Left ventricle myocardium inferior (tissue), 1 donor: ENCODE measurements at places on chromosomes 7 and 10. TPM values are rescaled to one million over a fixed set of nuclear protein-coding genes. Genes with fewer than 3 reads are reported as not detected.

Gene PTPRN2
- 1.3 TPM for total RNA-seq

Gene ELFN1
- total RNA-seq = 10.5 TPM

Gene NANOS1
- total RNA-seq = 11.7 TPM

Gene GBF1
- 43.2 TPM for total RNA-seq

Gene CASP2
- 10.9 TPM for total RNA-seq

Gene HOXA3
- total RNA-seq = not detected

Gene TFR2
- 0.25 TPM for total RNA-seq

Gene MCM7
- 21.1 TPM for total RNA-seq

Gene GIMAP6
- total RNA-seq = 24.3 TPM

Gene IDI2
- 0.33 TPM for total RNA-seq

Gene IL6
- total RNA-seq = 0.69 TPM

Gene RHOBTB1
- 16.6 TPM for total RNA-seq

Gene GPR26
- not detected for total RNA-seq

Gene CRTAC1
- total RNA-seq = 2.3 TPM

- no peak for DNase-seq
Measured at GRCh38 chr7:76257973-76258372, 44.5 kb upstream of the HSPB1 start.

DNA sequence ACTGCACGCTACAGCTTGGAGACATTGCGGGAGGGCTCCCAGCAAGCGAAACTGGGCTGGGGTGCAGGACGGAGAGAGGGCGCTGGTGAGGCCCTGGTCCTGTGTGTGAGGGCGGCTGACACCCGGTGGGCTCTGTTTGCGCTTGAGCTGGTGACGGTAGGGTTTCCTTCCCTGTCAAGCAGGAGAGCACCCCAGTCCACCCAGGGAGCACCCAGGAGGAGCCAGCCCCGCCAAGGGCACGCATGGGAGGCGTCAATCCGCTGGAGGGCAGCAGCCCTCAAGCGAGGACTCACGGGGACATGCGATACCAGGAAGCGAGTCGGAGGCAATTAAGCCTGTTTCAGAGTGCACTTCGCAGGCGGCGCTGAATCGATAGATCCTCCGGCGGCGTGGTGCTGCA, 109.4 kb downstream of the MAD1L1 start:
- no peak for DNase-seq

- DNase-seq = peak; percentile 23
Measured at GRCh38 chr10:112950714-112951358, 789 bp downstream of the TCF7L2 start.

- DNase-seq = no peak
Measured at GRCh38 chr10:96482815-96483588, 30.7 kb downstream of the TLL2 start.

DNA sequence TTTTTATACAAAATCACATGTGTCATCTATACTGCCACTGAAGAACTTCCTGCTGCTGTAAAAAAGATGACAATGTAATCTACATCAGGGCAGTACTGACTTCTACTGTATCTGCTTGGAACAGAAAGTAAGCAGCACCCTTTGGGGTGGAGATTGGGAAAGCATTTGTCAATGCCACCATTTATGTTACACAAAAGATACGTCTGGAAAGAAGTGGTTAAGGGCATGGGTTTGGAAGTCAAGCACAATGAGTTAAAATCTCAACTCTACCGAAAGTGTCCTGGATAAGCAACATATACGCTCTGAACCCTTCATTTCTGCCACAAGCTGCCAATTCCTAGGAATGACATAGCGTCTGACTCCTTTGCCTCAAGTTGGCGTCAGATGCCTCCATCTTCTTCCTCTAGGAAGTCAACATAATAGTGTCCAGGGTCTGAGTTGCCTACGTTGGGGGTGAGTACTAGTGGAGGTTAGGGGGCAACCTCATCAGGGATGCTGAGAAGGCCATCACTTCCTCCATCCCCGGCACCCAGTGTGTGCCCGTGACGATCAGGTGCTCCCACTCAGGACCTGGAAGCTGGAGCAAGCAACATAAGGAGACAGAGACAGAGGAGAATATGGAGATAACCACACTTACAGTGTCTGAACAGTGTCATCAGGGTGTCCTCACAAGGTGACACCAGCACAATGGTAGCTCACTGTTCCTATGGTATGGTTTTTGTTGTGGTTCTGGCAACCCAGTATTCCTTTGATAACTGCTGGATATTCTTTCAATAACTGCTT, 58.3 kb downstream of the SGMS1 start:
- no peak for DNase-seq

- no peak for DNase-seq
Measured at GRCh38 chr10:34186745-34187144, 628.4 kb downstream of the PARD3 start.

- DNase-seq = no peak
Measured at GRCh38 chr7:135246191-135246825, 12.7 kb downstream of the STRA8 start.

- DNase-seq = no peak
Measured at GRCh38 chr7:40700653-40701421, 566.0 kb downstream of the SUGCT start.

GRCh38 chr10:86162036-86162435, 204.6 kb downstream of the GRID1 start:
- DNase-seq = no peak

DNA sequence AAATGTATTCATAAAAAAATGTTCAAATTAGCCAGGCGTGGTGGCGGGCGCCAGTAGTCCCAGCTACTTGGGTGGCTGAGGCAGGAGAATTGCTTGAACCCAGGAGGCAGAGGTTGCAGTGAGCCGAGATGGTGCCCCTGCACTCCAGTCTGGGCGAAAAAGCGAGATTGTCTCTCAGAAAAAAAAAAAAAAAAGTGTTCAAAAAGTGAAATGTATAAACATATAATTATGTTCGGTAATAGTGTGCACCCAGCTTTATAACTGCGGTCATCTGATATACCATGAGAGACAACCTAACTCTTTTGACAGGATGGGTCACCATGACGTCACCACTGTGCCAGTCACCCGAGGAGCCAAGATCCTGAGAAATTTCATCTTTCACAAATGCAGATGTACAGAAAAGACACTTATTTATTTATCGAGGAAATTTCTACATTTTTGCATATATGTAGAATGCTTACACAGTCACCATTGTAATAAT, 594 bp upstream of the RP9 start:
- no peak for DNase-seq

- no peak for DNase-seq
Measured at GRCh38 chr7:18354108-18355085, 141.2 kb upstream of the HDAC9 start.

GRCh38 chr7:150356265-150356897, 12.2 kb upstream of the REPIN1 start:
- no peak for DNase-seq

GRCh38 chr7:100655908-100656674, at the start of gene ACTL6B:
Gene ACTL6B (minus strand): TSS chr7:100656448. CDS start chr7:100656354, 94 bp downstream.
- peak; percentile 59 for DNase-seq

DNA sequence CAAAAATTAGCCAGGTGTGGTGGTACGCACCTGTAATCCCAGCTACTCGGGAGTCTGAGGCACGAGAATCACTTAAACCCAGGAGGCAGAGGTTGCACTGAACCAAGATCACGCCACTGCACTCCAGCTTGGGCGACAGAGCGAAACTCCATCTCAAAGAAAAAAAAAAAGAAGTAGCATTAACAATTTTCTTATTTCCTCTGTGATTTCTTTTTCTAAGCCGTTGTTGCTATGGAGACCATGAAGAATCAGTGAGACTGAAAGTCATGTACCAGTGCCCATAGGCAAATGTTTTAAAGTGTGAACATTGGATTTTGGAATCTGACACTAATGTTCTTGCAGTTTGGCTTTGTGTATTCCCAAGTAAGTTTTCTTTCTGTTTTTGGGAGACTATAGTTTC, 18.4 kb upstream of the MAP3K8 start:
- DNase-seq = no peak

DNA sequence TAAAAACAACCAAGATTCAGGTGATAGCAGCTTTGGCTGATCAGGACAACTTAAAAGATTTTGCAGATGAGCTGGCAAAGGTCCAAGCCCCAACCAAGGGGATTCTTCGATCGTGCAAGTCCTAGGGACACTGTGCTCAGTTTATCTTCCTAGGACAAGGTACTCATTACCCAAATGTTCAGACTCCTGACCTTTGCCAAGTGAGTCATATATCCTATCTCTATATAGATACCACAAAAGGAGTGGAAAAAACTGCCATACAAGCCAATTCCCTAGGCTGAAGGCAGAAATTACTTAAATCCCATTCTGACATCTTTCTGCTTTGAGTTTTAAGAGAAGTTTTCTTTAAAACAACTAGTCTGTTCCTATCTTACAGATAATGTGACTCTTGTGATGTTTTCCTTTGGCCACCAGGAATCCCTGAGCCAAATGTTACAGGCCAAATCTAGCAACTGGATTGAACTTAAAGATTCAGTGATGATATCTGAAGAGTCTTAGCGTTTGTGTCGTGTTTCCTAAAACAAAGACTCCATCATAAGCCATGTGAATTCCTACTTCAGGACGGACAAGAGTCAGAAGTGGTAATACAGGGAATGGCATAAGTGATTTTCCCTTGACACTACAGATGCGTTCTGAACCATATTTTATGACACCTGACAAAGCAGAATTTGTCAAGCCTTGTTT, 142.6 kb upstream of the ASAH2 start:
- DNase-seq = no peak

- DNase-seq = no peak
Measured at GRCh38 chr7:15215616-15216015, 313.1 kb upstream of the DGKB start.

GRCh38 chr7:112162784-112163506, 43.3 kb downstream of the DOCK4 start:
- DNase-seq = no peak

DNA sequence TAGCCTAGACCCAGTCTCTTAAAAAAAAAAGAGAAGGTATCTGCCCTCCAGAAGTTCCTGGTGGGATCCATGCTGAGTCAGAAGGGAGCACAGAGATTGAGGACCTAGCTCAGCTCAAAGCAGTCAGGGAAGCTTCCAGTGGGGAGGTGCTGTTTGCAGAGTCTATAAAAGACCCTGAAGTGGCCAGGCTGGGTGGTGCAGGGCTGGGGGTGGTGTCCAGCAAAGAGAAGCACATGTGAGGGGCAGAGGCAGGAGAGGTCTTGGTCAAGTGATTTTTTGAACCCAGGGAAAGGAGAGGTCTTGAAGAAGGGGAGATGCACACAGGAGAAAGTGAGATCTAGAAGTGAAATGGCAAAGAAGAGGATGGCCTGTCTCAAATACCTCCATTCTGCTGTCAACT, 130.4 kb upstream of the PODXL start:
- DNase-seq = no peak

DNA sequence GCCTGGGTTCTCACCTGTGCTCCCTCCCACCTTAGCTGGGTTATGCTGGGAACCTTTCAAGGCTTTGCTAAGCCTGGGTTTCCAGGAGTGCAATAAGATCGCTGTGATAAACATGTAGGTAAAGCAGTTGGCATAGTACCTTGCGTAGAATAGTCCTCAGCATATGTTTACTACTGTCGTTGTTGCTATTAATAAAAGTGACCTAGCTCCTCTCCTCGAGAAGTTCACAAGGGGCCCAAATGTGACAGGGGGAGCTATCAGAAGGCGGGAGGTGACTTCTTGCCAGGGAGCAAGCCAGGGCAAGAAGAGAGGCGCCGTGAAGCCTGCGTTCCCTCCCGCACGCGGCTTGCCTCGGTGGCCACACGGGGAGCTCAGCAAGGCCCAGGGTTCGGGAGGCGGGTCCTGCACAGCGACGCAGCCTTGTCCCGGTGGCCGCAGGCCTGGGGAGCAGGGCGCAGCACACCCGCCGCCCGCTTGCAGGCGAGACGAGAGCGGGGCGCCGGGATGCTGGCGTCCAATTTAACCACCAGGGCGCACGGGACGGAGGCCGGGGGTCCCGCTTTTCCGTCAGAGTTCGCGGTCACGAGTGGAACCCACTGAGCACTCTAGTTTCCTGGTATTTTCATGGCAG, 106.2 kb downstream of the SNX10 start:
- peak; percentile 36 for DNase-seq

DNA sequence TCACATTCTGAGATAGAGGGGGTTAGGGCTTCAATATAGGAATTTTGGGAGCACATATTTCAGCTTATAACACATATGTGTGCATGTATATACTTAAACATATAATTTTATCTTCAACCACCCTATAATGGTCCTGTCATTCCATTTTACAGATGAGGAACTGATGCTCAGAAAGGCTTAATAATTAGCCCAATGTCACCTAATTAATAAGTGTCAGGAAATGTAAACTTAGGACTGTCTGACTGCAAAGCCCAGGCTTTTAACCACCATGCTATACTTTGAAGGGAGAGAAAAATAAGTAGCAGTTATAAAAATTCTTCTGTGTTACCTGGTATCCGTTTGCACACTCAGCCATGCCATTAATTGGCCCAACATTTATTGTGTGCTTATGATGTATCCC, 172.6 kb downstream of the SKIDA1 start:
- DNase-seq = no peak

DNA sequence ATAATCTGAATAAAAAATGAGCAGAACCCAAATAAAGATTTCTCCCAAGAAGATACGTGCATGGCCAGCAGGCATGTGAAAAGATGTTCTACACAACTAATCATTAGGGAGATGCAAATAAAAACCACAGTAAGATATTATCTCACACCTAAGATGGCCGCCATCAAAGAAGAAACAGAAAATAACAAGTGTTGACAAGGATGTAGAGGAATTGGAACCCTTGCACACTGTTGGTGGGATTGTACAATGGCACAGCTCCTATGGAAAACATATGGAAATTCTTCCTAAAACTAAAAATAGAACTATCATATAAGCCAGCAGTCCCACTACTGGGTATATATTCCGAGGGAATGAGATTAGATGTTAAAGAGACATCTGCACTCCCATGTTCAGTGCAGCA, 60.2 kb downstream of the R3HCC1L start:
- DNase-seq = no peak
